ENCODE measurements at places on chromosomes 11 and 22. TPM values are rescaled to one million over a fixed set of nuclear protein-coding genes. Genes with fewer than 3 reads are reported as not detected.

DNA sequence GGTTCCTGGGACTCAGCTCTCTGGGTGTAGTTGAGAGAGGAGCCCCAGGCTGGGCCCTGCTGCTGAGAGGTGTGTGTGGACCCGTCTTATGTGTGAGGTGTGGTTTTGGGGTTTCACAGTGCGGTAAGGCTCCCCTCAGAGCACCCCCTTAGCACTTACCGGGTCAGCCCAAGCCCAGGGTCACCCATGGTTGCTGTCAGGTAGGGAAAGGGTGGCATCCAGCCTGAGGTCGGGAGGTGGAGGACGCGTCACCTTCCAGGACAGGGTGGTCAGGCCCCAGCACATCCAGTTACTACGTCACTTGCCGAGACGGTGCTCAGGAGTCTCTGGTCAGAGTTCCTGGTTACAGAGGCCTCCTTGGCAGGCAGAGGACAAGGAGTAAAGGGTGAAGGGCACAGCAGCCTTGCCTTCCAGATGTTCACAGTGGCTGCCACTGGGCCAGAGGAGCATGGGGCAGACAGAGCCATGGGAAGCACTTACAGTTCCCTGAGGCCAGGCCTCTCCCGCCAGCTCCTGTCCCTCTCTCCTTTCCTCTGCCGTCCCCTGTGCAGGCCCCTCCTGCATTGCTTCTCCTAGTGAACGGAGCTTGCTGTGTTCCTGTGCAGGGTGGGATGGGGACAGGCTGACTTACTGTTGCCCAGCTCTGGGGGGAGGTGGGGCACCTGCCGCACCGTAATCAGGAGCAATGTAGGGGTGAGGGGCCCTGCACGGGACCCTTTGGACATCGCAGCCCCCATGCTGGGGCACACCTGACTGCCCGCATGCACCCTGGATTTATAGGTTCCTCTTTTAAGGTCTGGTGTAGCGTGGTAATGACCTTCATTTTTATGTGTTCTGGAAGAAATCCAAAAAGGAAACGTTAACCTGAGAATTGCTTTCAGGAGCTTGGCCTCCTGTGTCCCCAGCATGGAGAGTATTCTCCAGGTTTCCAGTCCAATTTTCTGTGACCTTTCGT, 285.9 kb downstream of the TBC1D22A start:
- DNase-seq, result no peak

- no peak for DNase-seq
Measured at GRCh38 chr11:60589611-60590010, 74.4 kb downstream of the MS4A13 start.

DNA sequence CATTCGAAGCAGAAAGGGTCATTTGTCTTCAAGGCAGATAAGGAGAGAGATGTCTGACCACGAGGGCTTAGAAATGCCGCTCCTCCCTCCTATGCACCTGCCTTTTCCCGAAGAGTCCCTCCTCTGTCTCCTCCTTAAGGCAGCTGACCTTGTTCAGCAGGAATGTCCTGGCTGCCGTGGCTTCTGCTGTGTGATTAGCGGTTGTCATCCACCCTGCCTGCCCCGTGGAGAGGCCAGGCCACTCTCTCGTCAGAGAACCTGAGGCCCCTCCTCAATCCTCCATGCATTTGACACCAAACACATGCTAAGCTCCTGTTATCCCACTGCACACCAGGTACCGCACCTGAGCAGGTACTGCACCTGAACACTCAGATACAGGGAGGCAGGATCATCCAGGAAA, 834.6 kb downstream of the TBC1D22A start:
- DNase-seq, result no peak

- DNase-seq, result no peak
Measured at GRCh38 chr11:123537726-123538125, 107.7 kb downstream of the GRAMD1B start.

DNA sequence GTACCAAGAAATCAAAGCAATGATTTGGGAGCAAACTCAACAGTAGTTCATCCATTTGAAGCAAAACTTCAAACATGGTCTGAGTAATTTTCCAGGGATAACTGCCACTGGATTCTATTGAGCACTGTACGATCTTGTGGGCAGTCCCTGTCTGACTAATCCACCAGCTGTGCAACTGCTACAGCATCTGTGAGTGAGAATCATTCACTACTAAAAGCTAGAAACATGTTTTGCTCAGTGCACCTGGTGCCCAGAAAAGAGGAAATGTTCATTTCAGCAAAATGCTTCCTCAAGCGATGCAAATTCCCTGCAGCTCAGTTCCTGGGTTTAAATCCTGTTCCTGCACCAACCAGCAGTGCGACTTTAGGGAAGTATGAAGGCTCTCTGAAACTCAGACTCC, 1077.9 kb downstream of the DLG2 start:
- DNase-seq, result no peak

DNA sequence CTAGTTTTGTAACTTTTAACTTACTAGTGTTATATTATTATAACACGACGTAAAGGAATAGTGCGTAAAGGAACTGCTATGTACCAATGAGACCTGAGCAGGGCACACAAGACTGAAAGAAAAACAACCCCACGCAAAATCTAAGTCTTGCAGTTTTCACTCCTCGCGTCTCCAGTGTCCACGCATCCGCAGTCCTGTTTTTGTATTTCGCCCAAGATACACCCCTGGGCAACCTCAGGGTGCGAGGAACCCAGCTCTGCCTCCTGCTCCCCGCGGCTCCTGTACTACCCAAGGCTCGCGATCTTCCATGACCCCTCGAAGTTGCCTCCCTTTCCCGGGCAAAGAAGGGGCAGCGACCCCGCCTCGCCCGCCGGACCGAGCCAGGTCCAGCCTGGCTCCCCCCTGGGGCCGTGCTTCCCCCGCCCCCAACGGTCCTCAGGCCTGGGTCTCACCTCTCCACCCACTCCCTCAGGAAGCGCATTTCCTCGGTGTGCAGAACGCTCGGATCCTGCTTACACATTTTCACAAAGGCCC, 393 bp downstream of the ST13 start:
- peak; percentile 67 for DNase-seq

DNA sequence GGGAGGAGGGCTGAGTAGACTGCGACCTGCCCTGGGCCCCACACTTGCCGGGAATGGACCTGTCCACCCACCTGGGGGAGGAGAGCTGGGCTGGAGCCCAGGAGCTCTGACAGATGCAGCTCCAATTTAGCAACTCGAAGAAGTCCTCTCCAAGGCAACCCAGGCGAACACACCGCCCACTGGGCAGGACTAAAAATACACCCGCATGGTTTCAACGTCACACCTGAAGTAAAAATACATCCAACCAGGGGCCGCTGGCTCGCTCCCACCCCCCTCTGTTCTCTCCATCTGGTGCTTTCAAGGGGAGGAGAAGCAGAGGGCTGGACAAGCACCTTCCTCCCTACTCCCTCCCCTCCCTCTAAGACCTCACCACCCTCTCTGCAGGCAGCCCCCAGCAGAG, 119.9 kb downstream of the FEZ1 start:
- peak; percentile 93 for DNase-seq

DNA sequence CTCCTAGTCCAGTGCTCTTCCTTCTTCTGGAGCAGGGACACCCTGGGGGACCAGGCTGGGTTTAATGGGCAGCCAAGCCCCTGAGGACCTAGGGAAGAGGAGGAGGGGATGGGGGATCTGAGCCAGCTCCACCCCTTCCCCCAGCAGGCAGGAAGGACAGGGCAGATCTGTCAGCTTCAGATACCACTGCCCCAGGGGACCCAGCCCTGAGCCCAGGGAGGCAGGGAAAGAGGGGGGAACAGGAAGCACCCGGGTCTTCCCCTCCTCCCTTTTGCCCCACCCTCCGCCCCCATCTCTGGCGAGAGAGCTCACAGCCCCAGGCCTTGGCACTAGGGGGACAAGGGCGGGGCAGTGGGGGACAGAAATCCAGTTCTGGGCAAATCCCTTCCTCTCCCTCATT, 11.7 kb upstream of the SOX10 start:
- no peak for DNase-seq

- no peak for DNase-seq
Measured at GRCh38 chr11:19458721-19459120, 218.0 kb upstream of the E2F8 start.

The MMP13 gene
- not detected for total RNA-seq

The ESAM gene
- total RNA-seq, result 257 TPM

The KLHL35 gene
- total RNA-seq, result not detected

The NLRP14 gene
- total RNA-seq, result not detected

The TMPRSS6 gene
- not detected for total RNA-seq

The NAP1L4 gene
- total RNA-seq, result 54.5 TPM
